Stimulated activated memory B cell treated with anti-CD40 and anti-IgM and Interleukin-4, amounts not matched to agents 10 μg/mL and 1 μg/mL and 100 μg/mL, for 72 hours (primary cell): ENCODE measurements at places on chromosomes 6 and 20.

- ATAC-seq: no peak
These were observed 348.8 kb upstream of the PLCB4 start for GRCh38 chr20:8720089-8720488.

DNA sequence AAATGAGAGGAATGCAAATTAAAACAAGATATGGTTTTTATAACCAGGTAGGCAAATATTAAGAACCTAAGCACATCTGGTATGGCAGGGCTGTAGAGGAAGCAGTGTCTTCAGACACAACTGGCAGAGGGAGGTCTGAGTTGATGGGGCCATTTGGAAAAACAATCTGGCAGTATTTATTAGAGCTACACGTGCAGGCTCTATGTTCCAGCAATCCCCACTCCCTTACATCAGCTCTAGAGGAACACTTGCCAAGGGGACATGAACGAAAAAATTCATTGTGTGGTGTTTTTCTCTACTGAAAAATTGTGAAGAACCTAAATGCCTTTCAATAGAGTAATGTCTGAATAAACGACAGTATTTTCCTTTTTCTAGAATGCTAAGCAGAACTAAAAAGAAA is 111.6 kb upstream of the EDN1 start:
- ATAC-seq: no peak

GRCh38 chr6:111713236-111713635 is 107.6 kb upstream of the TRAF3IP2 start:
- ATAC-seq: no peak

- ATAC-seq: no peak
These were observed 79.5 kb downstream of the ERMARD start for GRCh38 chr6:169830876-169831275.

DNA sequence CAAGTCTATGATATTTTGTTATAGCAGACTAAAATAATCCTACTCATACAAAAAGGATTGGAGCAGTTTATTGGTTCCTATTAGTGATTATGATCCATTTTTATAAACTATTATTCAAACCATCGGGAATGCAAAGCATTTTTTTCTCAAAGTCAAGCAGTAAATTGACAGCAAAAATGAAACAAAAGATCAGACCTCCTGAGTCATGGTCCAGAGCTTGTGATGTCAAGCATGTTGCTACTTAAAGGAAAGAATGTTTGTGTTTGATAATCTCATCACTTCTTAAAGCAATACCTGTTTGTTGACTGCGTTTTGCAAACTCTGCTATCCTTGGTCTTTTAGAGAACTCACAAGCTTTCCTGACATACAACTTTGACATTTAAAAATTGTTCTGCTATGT is 204.4 kb downstream of the SAMD5 start:
- no peak for ATAC-seq

DNA sequence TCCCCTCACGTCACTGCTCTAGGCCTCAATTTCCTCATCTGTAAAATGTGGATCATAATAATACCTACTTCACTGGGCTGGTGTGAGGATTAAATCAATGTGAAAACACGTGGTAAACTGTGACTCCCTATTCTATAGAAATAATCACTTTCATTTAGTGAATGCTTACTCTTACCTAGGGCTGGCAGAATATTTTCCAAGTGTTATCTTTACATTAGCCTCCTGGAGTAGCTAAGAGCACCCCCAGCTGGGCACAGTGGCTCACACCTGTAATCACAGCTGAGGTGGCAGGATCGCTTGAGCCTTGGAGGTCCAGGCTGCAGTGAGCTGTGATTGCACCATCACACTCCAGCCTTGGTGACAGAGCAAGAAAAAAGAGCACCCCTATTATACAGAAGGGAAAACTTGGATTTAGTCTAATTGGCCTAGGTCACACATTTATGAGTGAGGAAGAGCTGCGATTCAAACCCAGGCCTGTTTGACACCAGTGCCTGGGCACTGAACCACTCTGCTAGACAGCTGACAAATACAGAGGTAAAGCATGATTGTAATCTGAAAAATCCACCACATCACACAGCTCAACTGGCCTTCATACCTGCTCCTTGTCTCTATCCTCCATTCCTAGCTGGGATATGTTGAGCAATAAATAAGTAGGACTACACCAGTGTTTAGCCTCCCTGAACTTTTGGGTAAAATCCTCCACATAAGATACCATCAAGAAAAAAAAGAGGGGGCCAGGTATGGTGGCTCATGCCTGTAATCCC is 1.4 kb upstream of the SNTA1 start:
- ATAC-seq: no peak

GRCh38 chr20:33832103-33832804 is 21.1 kb downstream of the CHMP4B start:
- no peak for ATAC-seq

DNA sequence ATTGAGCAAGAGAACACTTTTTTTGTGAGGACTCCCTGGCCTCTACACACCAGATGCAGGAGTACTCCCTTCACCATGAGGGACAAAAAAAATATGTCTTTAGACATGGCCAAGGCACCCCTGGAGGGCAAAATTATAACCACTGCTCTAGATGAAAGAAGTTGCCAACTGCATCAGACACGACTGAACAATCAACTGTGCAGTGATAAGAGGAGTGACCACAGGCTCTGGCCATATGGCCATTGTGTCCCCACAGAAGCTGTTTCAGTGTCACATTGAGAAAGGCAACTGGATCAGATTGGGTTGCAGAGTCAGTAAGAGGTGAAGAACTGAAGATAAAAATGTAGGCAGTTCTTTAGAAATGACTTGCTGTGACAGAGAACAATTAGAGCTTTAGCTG is 85.7 kb downstream of the C6orf118 start:
- ATAC-seq: no peak

GRCh38 chr6:18329776-18330175 is 57.4 kb upstream of the RNF144B start:
- no peak for ATAC-seq

- ATAC-seq: peak; percentile 54
These were observed 15.4 kb downstream of the TAAR1 start for GRCh38 chr6:132643547-132643946.

DNA sequence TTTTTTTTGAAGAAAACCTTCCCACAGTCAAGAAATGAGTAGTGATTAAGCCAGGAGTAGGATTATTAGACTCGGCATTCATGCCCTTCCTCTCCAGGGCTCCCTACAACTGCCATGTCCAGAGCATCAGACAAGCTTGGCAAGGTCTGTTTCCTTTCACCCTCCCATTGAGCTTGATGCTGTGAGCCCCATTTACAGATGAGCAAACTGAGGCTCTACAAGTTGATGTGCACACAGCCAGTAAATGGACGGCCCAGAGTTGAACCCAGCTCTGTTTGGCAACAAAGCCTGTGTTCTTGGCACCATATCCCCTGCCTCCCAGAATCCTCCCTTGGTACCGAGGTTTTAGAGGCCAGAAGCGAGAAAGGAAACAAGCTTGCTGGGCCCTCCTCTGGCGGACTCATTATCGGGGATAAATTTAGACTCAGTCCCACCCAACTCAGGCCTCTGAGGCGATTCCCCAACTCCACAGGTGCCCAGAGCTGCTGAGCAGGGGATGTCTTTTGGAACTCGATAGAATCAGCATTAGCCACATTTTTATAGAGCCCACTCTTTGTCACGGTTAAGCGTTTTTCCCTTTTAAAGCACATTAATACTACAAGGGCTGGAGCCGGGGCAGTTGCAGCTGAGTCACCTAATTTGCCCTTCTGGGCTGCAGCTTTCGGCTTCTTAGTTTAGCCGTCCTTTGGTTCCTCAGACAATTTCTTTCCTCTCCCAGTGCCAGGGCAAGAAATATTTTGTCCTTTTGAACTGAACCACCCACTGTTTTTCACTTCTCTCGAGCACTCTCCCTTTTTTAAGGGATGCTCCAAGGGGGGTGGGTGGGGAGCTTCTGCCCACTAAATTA is 23.0 kb upstream of the NFATC2 start:
- no peak for ATAC-seq

GRCh38 chr20:35839904-35840303 is 68.1 kb downstream of the PHF20 start:
- ATAC-seq: no peak

DNA sequence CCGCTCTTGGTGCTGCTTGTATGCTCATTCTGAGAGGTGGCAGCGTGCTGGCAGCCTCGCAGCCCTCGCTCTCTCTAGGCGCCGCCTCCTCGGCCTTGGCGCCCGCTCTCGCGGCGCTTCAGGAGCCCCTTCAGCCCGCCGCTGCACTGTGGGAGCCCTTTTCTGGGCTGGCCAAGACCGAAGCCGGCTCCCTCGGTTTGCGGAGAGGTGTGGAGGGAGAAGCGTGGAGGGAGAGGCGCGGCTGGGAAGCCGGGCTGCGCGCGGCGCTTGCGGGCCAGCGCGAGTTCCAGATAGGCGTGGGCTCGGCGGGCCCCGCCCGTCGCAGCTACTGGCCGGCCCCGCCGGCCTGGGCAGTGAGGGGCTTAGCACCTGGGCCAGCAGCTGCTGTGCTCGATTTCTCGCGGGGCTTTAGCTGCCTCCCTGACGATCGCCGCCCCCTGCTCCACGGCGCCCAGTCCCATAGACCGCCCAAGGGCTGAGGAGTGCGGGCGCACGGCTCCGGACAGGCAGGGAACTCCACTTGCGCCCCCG is 19.5 kb upstream of the FAM8A1 start:
- ATAC-seq: peak; percentile 67
